ENCODE measurements at places on chromosomes 7 and 10.
A peak's percentile ranks its signal among the peaks of the same experiment; 100 is the strongest.

- DNase-seq: no peak
Measured at GRCh38 chr7:20287317-20287716, 43.4 kb upstream of the ITGB8 start.

- no peak for DNase-seq
Measured at GRCh38 chr10:4671451-4672145, 154.4 kb upstream of the AKR1E2 start.

- DNase-seq: no peak
Measured at GRCh38 chr10:6543431-6544005, 36.6 kb downstream of the PRKCQ start.

DNA sequence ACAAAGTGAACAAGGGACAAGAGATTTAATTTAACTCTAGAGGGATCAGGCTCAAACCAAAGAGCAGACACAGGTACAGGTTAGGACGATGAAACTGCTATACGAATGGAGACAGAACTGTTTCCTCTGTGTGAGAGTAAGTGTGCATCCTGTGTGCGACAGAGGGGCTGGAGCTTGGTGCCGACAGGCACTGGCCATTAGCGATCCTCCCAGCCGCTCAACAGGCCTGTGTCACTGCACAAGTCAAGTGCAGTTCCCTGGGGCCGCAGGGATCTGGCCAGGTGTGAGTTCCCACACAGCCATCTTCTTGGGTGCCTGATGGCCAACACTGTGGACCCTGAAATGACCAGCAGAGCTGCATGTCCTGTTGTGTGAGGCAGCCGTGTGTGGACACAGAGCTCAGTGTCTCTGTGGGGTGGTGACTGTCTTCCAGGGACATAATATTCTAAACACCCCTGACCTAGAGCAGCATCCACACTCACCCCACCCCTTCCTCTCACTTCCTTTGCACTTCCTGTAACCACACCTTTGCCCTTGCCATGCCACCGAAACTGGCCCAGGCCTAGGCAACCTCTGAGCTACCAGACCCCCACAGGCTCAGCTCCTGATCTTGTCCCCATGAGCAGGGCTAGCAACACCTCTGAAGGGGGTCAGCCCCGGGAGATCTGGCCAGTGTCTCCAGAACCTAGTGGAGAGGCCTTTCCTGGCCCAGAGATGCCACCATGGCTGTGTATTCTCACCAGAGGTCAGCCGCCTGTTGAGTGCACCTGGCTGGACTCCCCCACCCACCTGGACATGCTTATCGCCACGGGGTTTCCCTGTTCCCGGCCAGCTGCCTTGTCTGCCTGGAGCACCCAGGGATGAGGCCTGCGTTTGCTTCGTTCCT is 11.7 kb upstream of the TBRG4 start:
- no peak for DNase-seq

- DNase-seq: no peak
Measured at GRCh38 chr10:5305374-5305773, 59.4 kb upstream of the UCN3 start.

DNA sequence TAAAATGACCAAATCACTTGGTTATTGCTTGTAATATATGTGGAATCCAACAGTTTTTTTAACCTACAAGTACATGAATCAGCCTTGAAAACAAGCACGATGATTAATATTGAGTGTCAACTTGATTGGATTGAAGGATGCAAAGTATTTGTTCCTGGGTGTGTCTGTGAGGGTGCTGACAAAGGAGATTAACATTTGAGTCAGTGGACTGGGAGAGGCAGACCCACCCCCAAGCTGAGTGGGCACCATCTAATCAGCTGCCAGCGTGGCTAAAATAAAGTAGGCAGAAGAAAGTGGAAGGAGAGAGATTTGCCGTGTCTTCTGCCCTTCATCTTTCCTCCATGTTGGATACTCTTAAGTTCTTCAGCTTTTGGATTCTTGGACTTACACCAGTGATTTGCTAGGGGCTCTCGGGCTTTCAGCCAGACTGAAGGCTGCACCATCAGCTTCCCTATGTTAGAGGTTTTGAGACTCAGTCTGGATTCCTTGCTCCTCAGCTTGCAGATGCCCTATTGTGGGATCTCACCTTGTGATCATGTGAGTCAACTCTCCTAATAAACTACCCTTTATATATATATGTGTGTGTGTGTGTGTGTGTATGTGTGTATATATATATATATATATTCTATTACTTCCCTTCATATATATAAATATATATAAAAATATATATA is 118.4 kb upstream of the WDR11 start:
- no peak for DNase-seq

DNA sequence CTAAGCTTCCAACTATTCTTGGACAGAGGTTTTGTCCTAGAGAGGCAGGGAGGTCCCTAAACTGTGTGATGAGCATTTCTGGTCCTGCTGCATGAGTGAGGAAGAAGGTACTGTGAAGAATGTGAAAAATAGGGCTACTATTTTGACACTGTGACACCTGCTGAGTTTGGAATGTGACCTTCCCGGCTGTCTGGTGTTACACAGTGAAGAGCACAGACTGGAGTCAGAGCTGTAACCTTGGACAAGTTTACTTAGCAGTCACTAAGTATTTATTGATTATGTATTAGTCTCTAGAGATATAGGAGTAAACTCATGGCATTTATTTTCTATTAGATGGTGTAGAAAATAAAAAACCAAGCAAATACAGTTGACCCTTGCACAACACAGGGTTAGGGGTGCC is 12.3 kb downstream of the GOLGA7B start:
- no peak for DNase-seq

DNA sequence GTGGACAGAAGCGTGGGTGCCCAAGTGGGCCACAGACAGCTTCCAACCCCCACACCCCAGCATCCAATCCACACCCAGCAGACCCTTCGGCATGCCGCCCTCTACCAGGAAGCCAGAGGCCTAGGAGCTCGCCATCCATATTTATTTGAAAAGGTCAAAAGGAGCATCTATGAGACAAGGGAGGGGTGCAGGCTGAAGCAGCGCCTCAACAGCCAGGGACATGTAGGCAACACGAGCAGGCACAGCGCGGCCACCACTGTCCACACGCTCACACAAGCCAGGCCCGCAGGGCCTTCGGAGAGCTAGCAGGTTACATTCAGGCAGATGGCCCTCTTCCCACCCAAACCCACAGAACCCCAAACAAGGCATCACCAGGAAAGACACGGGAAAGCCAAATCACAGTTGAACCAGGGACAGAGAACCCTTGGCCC is 34.6 kb downstream of the PSAP start:
- no peak for DNase-seq

DNA sequence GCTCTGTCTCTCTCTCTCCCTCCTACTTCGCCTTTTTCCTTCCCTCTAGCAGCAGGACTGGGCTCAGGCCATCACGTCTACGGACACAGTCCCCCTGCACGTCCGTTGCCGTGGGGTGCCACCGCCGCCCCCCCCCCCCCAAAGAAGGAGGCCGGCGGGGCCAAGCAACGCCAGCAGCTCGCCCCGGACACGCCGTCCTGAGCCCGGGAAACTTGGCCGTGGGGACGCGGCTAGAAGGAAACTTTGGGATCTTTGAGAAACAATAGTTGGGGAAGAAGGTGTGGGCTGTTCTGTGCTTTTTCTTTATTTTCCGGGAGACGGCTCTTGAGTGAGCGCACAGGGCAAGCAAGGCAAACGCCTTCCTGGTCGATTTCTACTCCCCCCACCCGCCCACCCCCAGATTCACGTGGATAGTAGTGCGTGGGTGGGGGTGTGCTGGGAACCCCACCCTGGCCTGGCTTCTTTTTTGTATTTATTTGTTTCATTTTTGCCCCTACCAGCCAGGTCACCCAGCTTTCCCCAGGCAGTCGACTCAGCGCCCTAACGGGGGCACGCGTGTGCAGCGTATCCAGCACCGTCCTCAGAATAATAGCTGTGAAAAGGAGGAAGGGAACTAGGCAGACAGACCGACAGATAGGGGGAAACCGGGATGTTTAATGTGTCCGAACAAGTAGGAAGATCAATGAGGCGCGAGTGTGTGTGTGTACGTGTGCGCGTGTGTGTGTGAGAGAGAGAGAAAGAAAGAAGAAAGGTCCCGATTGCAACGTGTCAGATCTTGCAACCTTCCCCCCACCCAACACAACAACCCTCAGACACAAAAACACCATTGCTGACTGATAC is 1.4 kb downstream of the MXI1 start:
- DNase-seq: no peak

DNA sequence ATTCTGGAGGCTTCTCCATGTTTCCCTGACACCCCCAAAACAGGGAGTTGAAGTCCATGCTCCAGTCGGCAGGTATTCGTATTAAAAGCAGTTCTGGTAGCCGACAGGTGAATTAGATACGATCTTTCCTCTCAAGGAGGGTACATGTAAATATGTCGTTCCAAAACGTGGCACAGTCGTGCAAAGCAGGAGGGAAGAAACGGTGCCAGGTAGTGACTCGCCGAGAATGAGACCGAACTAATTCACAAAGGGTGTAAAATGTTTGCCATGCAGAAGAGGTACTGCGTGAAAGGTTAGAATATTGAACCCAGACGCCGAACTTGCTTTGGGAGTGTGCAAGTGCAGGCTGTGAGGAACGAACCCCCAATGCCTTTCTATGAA is 483 bp downstream of the EDRF1 start:
- DNase-seq: no peak

DNA sequence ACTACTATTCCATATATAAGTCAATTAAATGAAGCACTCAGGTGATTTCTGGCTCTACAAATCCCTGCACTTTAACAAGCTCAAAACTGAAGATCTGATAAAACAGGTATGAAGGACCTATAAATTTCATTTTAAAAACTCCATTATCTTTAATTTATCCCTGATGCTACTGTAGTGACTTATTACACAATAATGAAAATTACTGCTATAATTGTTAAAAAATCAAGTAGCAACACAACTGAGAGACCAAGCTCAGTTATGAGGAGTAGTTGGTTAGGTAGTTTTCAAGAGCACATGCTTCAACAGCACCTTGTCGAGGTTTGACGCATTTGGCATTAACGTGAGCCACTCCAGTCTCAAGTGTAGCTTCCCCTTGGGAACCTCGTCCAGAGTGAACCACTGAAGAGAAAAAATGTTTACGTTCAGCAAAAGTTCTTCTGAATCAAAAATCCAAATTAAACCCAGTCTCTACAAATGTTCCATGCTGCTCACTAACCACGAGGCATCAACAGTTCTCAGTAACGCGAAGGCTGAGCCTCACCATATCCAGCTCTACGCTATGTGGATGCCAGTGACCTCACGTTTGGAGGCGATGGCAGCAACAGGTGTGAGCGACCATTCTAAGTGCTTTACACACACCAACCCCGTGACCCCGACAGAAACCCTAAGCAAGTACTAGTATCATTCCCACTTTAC is 55.3 kb upstream of the NCAPG2 start:
- no peak for DNase-seq

DNA sequence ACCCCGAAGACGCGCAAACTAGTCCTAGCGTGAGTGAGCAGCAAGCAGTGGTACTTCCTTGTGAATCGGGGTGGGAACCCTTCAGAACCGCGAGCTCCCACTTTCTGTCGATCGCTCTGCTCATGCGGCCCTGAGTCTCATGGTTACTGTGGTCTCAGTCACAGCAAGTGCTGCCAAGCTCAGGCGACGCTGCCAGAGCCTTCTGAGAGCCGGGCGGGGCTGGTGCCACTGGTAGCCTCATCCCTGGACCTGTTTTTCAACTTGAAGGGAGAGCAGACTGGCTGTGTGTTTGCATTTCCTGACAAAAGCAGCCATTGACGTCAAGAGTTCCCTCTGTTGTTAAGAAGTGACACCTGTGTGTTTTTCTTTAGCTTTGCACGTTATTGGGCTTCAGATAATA is 32.9 kb upstream of the BHLHA15 start:
- DNase-seq: peak; percentile 75

- no peak for DNase-seq
Measured at GRCh38 chr10:6203331-6204062, 765 bp downstream of the PFKFB3 start.

- no peak for DNase-seq
Measured at GRCh38 chr7:123705211-123705901, 43.4 kb downstream of the WASL start.

DNA sequence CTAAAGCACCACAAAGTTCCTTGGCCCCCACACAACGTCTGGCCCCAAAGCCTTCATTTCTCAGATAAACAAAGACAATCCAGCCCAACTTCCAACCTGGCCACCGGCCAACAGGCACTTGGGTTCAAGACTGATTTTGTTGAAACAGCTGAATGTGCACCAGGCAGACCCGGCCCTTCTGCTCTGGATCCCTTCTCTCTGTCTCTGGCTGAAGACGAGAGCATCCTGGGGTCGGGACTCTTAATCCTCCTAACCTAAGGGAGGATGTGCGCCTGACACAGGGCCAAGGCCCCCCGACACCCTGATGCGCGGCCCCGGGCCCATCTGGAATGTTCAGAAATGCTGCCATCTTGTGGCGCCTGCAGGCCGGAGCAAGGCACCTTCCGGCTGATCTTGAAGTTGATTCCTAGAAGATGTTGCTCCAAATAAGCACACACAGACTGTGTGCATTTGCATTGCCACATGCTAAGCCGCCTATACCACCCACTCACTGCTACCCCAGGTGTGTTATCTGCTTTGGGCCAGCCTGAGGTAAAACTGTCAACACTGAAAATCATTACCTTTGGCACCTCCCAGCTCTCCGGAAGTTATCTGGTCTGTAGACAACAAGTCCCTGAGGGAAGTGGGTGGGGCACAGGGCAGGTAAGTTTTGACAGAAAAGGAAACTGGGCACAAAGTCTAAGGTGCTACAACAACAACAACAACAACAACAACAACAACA is 98.4 kb upstream of the HABP2 start:
- peak; percentile 70 for DNase-seq

GRCh38 chr7:116434820-116435341 is 64.7 kb upstream of the CAV2 start:
- DNase-seq: peak; percentile 3
